ENCODE measurements at places on chromosomes 12 and 14.

DNA sequence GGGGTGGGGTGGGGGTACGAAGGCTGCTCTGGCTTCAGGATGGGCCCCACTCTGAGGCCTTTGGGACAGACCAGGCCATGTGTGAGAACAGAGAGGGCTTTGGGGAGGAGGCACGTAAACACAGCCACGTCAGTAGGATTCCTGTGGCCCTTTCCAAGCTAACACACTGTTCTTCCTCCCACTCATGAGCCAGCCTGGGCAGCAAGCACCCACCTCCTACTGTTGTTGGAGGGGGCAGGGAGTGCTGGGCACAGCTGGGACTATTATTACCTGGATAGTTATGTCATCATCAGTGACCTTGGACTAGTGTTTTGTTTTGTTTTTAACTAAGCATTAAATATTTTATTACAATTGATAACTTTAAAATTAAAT lies 5.3 kb downstream of the CHGA start:
- DNase-seq = no peak

DNA sequence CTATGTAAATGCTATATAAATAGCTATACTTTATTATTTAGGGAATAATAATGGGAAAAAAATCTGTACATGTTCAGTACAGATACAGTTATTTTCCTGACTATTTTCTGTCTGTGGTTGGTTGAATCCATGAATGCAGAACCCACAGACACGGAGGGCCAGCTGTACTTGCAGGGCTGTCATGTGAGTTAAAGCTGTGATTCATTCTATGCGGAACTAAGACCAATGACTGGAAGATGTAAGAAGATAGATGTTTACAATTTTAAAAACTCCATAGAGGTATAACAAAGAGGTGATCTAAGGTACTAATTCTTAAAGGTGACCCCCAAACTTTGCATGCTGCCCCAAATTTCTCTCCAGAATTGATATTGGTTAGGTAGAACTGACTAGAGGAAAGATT lies 14.6 kb downstream of the PCNX4 start:
- DNase-seq = no peak

DNA sequence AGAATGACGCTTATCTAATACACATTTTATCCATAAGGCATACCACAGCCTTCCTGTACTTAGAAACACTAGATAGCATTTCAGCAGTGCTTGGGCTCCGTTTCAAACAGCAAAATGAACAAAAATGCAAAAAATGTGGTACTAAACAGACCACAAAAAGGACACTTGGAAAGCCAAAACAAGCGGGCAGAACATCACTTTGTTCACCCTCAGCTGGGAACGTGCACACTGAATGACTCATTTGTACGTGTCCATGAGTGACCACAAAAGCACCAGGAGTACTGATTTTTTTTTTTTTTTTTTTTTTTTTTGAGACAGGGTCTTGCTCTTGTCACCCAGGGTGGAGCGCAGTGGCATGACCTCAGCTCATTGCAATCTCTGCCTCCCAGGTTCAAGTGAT lies 8.9 kb upstream of the FOXN3 start:
- DNase-seq = no peak

GRCh38 chr12:68474467-68475204 lies 136.1 kb upstream of the RAP1B start:
- no peak for DNase-seq

- DNase-seq = no peak
Observed at GRCh38 chr12:65590318-65590717, 234.0 kb upstream of the HMGA2 start.

GRCh38 chr12:116880817-116881324 lies 370 bp downstream of the HRK start:
- no peak for DNase-seq

- no peak for DNase-seq
Observed at GRCh38 chr12:109221277-109221931, 87.7 kb downstream of the FOXN4 start.

- DNase-seq = no peak
Observed at GRCh38 chr12:105322070-105322469, 8.4 kb upstream of the C12orf75 start.

- DNase-seq = no peak
Observed at GRCh38 chr14:68236582-68237458, 417.2 kb downstream of the RAD51B start.

DNA sequence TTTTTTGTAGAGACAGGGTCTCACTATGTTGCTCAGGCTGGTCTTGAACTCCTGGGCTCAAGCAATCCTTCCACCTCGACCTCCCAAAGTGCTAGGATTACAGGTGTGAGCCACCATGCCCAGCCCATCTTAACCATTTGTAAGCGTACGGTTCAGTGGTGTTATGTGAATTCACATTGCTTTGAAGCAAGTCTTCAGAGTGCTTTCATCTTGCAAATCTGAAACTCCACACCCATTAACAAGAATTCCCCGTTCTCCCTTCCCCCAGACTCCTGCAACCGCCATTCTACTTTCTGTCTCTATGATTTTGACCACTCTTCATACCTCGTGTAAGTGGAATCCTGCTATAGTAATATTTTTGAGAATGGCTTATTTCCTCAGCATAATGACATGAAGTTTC lies 24.9 kb upstream of the BICDL1 start:
- DNase-seq = no peak

DNA sequence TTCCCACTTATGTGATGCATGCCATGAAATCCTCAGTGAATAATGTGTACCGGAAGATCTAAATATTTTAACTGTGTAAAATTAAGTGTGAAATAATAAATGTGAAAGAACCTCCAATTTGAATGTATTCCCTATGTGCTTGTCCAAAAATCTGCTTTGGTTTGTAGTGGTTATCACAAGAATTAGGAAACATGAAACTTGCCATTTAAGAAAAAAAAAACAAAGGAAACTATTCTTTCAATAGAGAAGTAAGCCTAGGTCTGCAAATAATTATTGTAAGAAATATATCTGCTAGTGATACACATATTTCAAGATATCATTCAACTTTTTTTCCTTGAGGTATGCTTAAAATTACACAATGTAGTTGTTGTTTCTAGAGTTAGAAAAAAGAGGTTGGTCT lies 500.4 kb downstream of the SLC6A15 start:
- DNase-seq = no peak

DNA sequence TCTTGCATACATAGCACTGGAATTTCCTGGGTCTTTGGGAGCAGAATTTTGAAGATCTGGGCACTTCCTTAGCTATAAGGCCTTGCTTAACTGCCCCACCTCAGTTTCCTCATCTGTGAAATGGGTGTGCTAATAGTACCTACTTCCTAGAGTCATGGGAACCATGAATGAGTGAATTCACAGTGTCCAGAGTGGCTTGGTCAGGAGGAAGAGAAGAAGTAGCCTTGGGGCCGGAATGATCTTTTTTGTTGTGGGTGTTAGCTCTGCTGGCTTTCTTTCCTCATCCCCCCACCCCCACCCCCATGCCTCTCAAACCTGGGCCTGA lies 2.4 kb downstream of the SH2B3 start:
- no peak for DNase-seq

DNA sequence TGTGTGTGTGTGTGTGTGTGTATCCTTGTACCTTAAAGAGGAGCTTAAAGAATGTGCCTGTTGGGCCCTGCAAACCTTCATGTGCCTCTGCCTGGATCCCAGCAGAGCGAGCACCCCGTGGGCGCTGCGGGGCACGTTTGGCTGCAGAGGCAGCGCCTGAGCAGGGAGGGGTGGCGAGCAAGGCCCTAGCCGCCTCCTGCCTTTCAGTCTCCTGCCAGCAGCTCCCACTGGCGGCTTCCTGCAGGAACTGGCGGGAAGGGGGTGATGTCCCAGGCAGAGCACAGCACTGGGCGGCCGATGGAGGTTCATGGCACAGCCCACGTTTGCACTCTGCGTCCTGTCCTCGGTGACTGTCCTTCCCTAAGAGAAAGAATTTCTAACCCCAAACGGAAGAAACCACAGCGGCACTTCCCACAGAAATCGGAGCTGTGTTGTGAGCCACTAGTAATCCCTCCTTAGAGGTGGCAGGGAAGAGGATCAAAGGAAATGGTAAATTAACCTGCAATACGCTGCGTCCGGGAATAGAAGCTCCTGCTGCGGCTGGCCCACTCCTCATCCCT lies 19.8 kb downstream of the ZBTB42 start:
- DNase-seq = no peak

DNA sequence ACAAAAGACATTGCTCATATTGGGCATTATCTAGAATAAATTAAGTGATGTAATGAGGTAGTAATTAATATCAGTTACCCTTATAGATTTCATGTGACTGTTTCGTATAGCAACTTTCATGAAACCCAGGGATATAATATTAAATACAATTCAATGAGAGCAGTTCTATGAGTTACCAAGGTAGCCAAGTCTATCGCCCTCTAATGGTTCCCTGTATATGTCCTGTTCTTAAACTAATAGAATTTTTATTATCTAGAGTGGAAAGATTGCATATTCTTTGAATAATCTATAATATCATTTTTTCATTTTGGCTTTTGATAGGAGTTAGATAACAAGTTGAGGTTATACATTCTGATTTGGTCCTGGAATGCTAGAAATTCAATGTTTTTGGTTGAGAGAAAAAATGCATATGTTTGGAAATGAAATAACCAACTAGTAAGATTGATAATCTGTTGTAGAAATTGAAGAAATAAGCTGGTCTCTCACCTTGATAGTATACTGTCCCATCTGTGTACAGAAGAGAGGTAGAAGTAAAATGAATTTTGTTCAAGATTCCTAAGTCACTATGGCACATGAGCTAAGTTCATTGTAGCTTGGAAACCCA lies 59.7 kb downstream of the SCFD1 start:
- DNase-seq = no peak

DNA sequence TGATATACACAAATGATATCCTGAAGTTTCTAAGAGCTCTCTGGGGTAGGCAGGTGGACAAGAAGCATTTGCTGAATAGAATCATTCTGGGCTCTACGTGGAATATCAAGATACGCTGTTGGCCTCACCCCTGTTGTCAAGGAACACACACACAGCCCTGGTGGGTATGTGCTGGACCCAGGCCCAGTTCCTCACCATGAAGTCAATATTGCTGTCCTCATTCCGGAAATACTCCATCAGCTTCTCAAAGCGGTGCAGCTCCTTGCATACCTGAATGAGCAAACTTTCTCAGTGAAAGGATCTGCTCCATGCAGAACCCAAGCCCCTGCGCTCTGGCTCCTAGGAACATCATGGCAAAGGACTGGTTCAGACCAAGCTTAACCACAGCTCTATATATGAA lies 31.4 kb downstream of the PRPF40B start:
- no peak for DNase-seq

DNA sequence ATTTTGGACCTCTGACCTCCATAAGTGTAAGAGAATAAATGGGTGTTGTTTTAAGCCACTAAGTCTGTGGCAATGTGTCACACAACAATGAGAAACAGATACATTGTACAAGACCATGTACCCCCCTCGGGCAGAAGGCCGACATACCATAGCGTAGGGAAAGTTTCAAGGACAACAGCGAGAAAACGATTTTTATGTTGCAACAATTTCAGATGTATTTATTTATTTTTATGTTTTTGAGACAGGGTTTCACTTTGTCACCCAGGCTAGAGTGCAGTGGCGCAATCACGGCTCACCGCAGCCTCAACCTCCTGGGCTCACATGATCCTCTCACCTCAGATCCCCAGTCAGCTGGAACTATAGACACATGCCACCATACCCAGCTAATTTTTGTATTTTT lies 136.4 kb upstream of the NCOR2 start:
- DNase-seq = no peak

GRCh38 chr12:117580718-117581062 lies 219.3 kb upstream of the NOS1 start:
- no peak for DNase-seq

- no peak for DNase-seq
Observed at GRCh38 chr12:68913682-68914081, 19.3 kb downstream of the CPM start.

GRCh38 chr14:93475471-93475870 lies 44.7 kb downstream of the UNC79 start:
- no peak for DNase-seq

DNA sequence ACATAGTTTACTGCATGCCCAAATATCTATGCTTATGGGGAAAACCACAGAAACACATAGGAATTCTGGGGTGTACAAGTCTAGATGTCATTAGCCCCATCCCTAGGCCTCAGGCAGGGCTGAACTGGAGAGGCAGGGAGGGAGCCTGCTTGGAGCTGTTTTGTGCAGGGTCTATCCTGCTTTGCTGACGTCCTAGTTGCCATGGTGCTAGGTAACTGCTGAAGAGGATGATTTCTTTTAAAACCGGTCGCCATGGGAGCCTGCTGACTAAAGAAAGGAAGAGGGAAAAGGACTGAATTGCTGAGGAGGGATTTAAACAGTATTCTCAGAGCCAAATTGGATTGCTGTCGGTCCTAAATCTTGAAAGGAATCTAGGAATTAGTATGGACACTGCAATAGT lies 10.7 kb downstream of the GPR19 start:
- DNase-seq = no peak

DNA sequence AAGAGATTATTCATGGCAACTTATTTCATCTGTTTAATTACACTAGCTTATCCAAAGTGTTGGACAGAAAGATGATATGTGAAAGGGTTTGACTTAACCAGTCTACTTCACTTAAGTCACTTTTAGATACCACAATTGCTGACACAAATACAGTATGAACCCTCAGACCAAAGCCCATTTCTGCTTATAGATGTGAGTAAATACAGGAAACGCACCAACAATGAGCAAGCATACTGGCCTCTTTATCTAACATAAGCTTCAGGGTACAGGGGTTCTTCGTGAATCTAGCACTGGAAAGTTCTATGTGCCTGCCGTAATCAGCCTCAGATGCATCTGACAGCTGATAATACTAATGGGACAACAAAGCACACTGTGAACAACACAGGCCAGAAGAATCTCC lies 209.6 kb downstream of the MED13L start:
- no peak for DNase-seq

GRCh38 chr14:56340932-56341331 lies 222.7 kb downstream of the PELI2 start:
- no peak for DNase-seq

DNA sequence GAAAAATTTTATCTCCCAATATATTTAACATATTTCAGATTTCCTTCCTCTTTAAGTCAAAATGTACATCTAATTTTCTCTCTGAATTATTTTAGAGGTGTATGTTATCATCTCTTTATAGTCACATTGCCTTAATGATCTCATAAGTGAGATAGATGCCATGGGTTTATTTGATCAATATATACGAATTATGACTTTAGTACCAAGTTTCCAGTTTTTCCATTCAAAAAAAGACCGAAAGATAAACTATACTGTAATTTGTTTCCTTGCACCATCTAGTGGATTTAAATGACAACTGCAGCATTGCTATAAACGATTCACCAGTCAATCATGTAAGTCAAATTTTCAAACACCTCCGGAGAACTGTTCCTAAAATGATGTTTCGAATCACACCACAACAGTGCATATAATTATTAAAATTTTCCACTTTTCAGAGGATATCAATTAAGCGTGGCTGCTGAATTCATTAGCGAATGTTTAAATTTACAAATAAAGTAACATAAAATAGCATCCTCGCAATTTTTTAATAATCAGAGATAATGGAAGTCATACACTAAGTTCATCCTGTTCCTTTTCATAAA lies 419 bp upstream of the ATXN7L3B start:
- DNase-seq = no peak

DNA sequence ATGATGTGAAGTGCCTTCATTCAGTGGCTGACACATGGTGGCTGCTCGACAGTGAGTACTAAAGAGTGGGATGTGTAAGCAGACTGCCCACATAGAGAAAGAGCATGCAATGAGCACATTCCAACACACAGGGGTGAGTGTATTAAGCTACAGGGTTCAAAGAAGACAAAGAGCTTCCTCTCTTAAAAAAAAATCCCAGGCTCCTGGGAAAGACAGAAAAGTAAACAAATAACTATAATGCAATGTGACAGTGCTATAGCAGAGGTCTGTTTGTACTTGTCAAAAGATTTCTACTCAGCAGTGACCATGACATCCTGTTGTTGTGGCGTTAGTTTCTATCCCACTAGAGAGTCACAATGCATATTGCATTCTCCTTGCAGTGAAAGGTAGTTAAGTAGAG lies 12.4 kb upstream of the PCNX1 start:
- no peak for DNase-seq

All from activated T-cell treated with anti-CD3 and anti-CD28 coated beads for 1 hour (primary cell).